ENCODE measurements at places on chromosomes 1 and 21.

- no peak for DNase-seq
Measured at GRCh38 chr1:163063143-163063542, 6.0 kb upstream of the RGS4 start.

GRCh38 chr1:103517380-103518047, 8.0 kb upstream of the RNPC3 start:
- no peak for DNase-seq

DNA sequence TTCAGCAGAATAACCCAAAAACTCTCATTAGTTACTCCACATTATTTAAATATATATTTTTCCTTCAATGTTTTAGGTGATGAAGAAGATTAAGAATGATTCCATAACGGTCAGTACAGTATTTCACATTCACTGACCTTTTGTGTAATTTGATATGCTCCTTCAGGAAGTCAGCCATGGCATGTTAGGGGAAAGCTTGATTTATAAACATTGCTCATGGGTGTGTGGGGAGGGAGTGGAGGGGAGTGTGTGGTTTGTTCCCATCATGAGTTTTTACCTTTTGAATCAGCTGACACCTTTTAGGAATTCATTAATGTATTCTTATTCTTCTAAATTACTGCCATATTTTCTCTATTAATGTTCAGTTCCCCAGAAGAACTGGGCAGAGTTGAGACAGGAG, 240.2 kb downstream of the ATG4C start:
- no peak for DNase-seq

DNA sequence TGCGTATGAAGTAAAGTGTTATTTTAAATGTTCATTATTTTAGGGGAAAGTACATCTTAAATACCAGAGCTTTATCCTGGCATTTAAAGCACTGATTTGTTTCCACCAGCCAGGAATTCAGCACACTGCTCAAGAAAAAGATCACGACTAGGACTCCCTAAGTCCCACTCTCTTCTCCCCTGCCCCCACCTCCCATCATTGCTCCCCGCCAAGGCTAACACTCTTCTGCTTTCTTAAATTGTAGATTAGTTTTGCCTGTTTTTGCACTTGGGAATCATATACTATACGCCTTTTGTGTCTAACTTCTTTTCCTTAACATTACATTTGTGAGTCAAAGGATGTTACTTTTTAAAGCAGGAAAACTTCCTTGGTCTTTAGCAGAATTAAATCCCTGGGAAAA, 37.5 kb upstream of the C1orf105 start:
- DNase-seq = no peak

DNA sequence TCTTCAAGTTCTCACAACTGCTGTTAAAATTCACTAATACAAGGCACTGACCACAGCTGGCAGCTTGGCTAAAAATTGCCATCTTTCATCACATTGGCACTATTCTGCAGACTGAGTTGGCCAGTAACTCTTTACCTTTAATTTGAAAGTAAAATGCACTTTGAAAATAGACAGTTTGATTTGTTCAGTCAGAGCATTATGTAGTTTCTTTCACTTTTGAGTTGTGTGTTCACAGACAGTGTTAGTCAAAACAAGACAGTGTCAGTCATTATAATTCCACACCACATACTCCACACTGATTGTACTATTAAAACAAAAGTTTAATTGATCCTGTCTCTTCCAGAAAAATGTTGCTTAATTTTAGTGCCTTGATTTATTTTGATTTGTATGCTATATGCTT, 160.7 kb downstream of the SDCCAG8 start:
- no peak for DNase-seq

GRCh38 chr1:66571789-66572188, 37.8 kb downstream of the SGIP1 start:
- DNase-seq = no peak

DNA sequence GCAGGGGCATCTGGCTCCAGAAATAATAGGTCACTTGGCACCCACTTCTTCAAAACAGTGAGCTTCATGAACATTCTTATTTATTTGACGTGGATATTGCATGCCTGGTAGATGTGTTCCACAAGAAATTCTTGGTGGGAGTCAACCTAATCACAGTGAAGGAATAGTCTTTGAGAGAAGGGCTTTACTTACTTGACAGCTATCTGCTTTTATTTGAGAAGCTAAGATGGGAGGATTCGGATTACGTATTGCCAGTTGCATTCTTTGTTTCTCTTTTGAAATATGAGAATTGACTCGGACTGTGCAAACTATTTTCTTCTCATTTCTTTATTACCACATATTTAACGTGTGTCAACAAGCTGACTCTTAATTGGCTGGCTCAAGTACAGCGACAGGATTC, 117.2 kb downstream of the FASLG start:
- DNase-seq = no peak

- no peak for DNase-seq
Measured at GRCh38 chr1:56478734-56479133, 100.6 kb downstream of the PLPP3 start.

DNA sequence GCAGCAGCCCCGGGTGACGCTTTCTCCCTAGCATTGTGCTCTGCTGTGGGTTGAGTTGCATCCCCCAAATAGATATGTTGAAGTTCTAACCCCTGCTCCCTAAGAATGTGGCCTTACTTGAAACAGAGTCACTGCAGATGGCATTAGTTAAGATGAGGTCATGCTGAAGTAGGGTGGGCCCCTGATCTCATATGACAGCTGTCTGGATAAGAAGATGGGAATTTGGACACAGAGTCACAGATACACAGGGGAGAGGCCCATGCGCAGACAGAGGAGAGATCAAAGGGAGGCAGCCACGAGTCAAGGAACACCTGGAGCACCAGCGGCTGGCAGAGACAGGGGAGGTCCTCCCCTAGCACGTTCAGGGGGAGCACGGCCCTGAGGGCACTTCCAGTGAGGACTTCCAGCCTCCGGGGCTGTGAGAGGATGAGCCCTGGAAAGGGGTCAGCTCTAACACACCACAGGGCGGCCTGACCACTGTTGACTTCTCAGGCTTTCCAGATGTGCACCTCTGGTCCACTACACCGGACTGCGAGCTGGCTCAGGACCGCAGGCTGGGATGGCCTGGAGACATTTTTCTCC, 46.4 kb downstream of the ABCG1 start:
- no peak for DNase-seq

DNA sequence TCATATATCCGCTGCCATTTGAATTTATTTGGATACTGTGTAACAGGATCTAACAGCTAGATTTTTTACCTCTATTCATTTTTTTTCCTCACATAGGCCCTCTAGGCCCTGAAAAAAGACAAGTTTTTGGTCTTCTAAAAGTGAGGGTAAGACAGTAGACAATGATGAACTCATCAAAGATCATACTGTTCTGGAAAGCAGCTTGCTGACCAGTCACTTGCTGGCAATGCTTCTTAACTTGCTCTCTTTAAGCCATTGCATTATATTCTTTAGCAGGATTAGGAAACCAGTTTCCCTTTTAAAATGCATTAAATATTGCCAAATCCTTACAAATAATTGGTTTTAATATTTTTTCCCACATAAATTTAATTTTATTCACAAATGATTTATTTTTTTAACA, 65.5 kb downstream of the SYT14 start:
- DNase-seq = no peak

GRCh38 chr1:187465441-187465840, 636.7 kb downstream of the PLA2G4A start:
- no peak for DNase-seq

- DNase-seq = no peak
Measured at GRCh38 chr1:153261281-153262069, 2.0 kb downstream of the LORICRIN start.

DNA sequence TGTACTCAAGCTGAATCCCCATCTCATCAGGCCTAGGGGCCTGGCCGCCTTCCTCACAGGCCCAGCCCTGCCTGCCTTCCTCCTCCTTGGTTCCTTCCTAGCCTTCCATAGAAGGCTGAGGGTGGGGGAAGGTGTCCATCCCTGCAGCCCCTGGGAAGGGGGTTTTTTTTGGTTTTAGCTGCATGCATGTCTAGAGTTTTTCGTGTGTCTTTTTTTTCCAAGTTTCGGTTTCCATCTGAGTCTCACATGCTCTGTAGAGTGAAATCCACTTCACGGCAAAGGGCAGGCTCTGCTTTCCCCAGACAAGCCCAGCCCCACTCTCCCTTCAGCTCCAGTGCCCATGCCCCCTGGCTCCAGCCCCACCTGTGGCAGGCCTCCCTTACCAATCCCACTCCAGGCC, 32.1 kb downstream of the GRHL3 start:
- DNase-seq = no peak

- no peak for DNase-seq
Measured at GRCh38 chr21:45270306-45270821, 17.3 kb downstream of the POFUT2 start.

DNA sequence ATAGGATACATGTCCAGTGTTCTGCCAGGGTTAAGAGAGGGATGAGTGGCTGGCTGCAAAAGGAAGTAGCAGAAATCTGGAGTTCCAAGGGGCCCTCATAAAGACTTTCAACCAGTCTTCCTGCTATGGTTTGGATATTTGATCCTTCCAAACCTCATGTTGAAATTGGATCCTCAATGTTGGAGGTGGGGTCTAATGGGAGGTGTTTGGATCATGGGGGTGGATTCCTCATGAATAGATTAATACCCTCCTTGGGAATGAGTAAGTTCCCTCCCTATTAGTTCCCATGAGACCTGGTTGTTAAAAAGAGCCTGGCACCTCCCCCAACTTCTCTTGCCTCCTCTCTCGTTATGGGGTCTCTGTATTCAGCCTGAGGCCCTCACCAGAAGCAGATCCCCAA, 10.1 kb upstream of the GNG12 start:
- DNase-seq = no peak

- DNase-seq = no peak
Measured at GRCh38 chr1:29410476-29410875, 174.2 kb downstream of the PTPRU start.

- no peak for DNase-seq
Measured at GRCh38 chr1:30103708-30104411, 619.5 kb downstream of the MATN1 start.

- DNase-seq = no peak
Measured at GRCh38 chr1:201371276-201371675, 6.2 kb downstream of the TNNT2 start.

- DNase-seq = no peak
Measured at GRCh38 chr1:116572099-116572498, 1.3 kb upstream of the CD58 start.

DNA sequence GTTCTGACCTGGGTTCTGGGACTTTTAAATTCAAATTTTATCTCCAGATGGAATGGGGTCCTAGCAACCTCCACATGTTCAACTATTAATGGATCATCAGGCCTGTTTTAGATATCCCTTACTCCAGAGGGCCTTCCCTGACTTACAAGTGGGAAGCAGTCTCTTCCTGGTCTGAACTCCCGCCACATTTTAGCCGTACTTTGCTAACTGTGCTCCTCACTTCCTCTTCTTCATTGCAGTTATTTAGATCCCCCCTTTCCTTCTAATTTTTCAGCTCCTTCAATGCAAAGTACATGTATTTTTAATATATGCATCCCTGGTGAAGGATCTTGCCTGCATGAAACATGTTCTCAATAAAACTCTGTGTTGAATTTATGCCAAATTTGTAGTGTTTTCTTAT, 3.7 kb downstream of the CD1A start:
- no peak for DNase-seq

DNA sequence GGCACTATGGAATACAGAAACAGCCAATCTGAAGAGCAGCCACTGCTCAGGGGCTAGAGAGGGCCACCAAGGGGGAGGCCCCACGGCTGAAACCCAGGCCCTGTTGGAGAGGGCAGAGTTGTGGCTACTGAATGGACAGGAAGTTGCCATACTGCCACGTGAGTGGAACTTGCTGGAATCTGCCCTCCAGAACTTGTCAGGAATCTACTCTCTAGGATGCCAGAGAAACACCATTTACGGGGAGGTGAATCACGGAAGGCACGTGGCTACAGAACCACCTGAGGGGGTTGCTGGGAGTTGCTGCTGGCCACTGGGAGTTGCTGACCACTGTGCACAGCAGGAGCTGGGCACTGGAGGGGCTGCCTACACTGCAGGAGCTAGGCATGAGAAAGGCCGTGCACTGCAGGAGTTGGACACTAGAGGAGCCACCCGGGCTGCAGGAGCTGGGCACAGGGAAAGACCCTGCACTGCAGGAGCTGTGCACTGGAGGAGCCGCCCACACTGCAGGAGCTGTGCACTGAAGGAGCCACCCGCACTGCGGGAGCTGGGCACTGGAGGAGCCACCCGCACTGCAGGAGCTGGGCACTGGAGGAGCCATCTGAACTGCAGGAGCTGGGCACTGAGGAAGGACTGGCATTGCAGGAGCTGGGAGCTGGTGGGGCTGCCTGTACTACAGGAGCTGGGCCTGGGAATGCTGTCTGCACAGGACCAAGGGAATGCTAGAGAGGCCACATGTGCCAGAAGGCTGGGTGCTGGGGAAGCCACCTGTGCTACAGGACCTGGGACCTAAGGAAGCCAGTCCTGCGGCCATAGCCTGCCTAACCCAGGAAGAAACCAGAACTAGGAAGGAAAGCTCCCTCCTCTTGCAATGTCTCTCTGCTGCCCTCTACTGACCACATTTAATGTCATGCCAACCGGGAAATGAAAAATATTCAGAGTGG, 343.4 kb downstream of the MATN1 start:
- DNase-seq = no peak

- no peak for DNase-seq
Measured at GRCh38 chr1:178382372-178382771, 114.4 kb downstream of the CLEC20A start.

DNA sequence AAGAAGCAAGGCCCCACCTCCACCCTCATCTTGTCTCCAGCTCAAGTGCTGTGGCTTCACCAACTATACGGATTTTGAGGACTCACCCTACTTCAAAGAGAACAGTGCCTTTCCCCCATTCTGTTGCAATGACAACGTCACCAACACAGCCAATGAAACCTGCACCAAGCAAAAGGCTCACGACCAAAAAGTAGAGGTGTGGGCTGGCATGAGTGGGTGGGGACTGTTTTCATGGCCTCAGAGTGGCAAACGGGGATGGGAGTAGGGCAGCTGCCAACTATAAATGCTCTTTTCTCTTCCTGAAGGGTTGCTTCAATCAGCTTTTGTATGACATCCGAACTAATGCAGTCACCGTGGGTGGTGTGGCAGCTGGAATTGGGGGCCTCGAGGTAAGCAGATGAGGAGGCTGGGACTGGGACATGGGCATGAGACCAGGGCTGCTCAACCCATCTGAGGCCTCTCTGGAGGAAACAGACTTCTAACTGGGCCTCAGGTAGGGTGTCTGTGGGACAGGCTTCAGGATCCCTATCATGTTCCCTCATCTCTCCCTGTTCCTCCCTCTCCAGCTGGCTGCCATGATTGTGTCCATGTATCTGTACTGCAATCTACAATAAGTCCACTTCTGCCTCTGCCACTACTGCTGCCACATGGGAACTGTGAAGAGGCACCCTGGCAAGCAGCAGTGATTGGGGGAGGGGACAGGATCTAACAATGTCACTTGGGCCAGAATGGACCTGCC, 8.8 kb upstream of the P3R3URF start:
- no peak for DNase-seq

GRCh38 chr21:43686811-43687565, 27.6 kb downstream of the RRP1B start:
- DNase-seq = no peak

DNA sequence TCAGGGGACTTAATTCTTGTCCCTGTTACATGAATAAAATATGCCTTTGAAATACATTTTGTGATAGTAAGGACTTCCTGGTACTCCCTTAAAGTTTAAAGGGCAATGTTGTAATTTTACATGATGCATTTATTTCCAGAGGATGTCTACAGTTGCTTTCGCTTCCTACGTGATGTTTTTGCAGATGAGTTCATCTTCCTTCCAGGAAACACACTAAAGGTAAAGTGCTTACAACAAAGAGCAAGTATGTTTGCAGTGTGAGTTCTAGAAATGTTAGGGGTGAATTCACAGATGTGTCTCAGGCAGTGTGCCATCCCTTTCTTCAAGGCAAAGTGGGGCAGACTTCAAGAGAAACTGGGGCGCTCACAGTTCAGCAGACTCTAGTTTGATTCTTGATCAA, 31.2 kb downstream of the GNPAT start:
- no peak for DNase-seq
